ENCODE measurements at places on chromosomes 6 and 20. TPM values are rescaled to one million over a fixed set of nuclear protein-coding genes. Genes with fewer than 3 reads are reported as not detected.

GRCh38 chr6:41460742-41461336 is 85.3 kb upstream of the FOXP4 start:
- no peaks in the 10 kb centered on the region for H3K4me1 ChIP-seq
- H3K4me3 ChIP-seq, result no peak overlapping the region
- no peaks in the 10 kb centered on the region for H3K27me3 ChIP-seq
- DNase-seq, result no peak
- H3K36me3 ChIP-seq, result no peaks in the 10 kb centered on the region
- no peak overlapping the region for H3K27ac ChIP-seq

GRCh38 chr6:90534337-90535025 is 52.4 kb downstream of the MAP3K7 start:
- no peaks in the 10 kb centered on the region for H3K27me3 ChIP-seq
- no peak overlapping the region for H3K27ac ChIP-seq
- no peak overlapping the region for H3K4me3 ChIP-seq

- H3K27ac ChIP-seq, result no peak overlapping the region
- H3K27me3 ChIP-seq, result no peaks in the 10 kb centered on the region
- no peaks in the 10 kb centered on the region for H3K4me1 ChIP-seq
- H3K36me3 ChIP-seq, result no peaks in the 10 kb centered on the region
- H3K4me3 ChIP-seq, result no peak overlapping the region
- no peak for DNase-seq
Measured at GRCh38 chr20:46757754-46758678, 48.6 kb downstream of the SLC2A10 start.

DNA sequence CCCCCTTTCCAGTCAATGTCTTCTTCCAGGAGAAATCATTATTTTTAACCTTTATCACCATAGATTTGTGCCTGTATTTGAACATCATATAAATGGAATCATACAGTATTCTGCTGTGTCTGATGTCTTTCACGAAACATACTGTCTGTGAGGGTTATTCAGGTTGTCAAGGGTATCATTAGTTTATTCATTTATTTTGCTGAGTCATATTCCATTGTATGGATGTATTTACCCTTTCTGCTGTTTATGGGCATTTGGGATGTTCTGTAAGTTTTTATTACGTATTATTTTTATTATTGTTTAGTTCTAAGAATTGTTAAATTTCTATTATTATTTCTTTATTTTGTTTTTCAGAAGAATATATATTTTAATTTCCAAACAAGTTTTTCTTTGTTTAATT is 22.0 kb downstream of the DNPH1 start:
- H3K36me3 ChIP-seq, result peaks cover 15% of the 10 kb centered on the region
- DNase-seq, result no peak
- no peaks in the 10 kb centered on the region for H3K27me3 ChIP-seq
- no peak overlapping the region for H3K27ac ChIP-seq
- H3K4me3 ChIP-seq, result no peak overlapping the region
- no peaks in the 10 kb centered on the region for H3K4me1 ChIP-seq

DNA sequence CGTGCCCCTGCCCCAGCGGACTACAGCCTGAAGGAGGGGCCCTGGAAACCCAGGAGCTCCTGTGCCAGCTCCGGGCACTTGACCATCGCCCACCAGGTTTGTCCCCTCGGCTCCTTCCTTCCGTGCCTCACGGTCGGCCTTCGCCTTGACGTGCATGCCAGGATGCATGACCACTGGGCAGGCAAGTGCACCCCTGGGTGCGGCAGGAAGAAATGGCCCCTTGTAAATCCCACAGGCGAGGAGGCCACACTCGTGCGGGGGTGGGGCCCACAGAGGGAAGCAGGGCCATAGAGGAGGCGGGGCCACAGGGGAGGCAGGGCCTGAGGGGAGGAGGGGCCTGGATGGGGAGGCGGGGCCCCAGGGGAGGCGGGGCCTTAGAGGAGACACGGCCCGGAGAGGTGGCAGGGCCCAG is 81.7 kb downstream of the YTHDF1 start:
- no peaks in the 10 kb centered on the region for H3K36me3 ChIP-seq
- H3K4me3 ChIP-seq, result no peak overlapping the region
- no peaks in the 10 kb centered on the region for H3K27me3 ChIP-seq

DNA sequence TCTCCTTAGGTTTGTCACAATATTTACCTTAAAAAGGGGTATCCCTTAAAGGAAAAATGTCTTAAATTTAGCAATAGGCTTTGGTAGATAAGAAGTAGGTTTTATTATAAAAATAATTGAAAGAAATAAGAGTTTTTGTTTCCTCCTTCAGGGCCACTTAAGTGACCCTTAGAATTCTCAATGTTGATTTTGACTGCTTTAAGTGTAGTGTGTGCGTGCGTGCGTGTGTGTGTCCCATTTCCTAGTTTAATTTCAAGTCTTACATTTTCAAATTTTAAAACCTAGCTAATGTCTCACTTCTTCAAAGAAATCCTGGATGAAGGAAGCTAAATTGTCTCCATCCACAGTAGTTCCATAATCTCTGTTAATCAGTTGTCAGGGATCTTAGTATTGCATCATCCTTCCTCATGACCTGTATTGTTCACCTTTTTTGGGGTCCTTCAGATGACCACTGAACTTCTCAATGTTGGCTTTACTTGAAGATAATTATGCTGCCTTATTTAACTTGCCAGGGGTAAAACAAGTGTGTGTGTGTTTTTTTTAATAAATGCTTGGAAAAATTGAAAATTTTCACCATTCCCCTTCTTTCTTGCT is 50.7 kb upstream of the TFB1M start:
- no peak for DNase-seq
- H3K4me3 ChIP-seq, result no peak overlapping the region
- H3K36me3 ChIP-seq, result no peaks in the 10 kb centered on the region
- no peak overlapping the region for H3K27ac ChIP-seq
- H3K4me1 ChIP-seq, result no peaks in the 10 kb centered on the region

Gene MACROD2
- total RNA-seq, result 3.5 TPM

Gene MRPS18A
- total RNA-seq, result 29.8 TPM

Gene DEFB127
- total RNA-seq, result not detected

DNA sequence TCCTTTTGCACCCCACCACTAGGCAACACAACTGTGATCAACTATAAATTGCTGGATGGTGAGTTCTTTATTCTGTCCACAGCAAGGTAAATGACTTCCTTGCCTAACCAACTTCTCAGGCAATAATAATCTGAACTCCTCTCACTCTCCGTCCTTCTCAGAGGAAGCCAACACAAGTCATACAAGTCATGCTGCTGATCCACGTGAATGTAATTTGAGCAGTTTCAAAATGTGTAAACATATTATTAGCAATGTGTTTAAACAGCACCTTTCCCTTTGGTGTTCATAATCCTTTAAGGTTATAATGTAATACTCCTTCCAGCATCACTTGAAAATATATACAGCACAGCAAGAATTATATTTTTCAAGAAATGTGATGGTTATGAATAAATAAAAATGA is 127.9 kb downstream of the QRSL1 start:
- no peaks in the 10 kb centered on the region for H3K4me1 ChIP-seq
- no peak overlapping the region for H3K27ac ChIP-seq
- no peaks in the 10 kb centered on the region for H3K36me3 ChIP-seq

GRCh38 chr6:164345327-164345726 is 930.8 kb downstream of the QKI start:
- H3K27me3 ChIP-seq, result no peaks in the 10 kb centered on the region
- no peak overlapping the region for H3K4me3 ChIP-seq
- no peaks in the 10 kb centered on the region for H3K4me1 ChIP-seq
- DNase-seq, result no peak
- H3K27ac ChIP-seq, result no peak overlapping the region
- H3K36me3 ChIP-seq, result no peaks in the 10 kb centered on the region

Gene TSHZ2
- total RNA-seq, result 51.9 TPM

DNA sequence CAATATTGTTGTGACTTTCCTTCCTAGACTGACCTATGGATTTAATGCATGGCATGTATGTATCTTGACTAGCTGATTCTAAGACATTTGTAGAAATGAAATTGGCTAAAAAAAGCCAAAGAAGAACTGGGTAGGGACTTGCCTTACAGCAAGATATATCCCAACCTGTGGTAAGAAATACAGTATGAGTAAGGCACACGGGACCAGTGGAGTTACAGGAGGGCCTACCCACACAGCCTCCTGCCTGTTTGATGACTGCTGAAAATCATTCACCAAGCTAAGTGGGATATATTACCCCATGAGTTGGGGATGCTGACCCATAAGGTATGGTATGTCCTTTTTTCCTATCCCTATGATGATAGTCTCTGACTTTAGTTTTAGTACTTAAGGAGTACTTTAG is 112.2 kb downstream of the INSM1 start:
- DNase-seq, result no peak
- H3K36me3 ChIP-seq, result no peaks in the 10 kb centered on the region
- H3K4me3 ChIP-seq, result no peak overlapping the region

Gene B3GALT4
- total RNA-seq, result 15.9 TPM

Gene SMIM28
- total RNA-seq, result not detected

- H3K4me3 ChIP-seq, result peak overlapping the region; percentile 36
- peak overlapping the region; percentile 82 for H3K27ac ChIP-seq
- H3K27me3 ChIP-seq, result no peaks in the 10 kb centered on the region
- peaks cover 7% of the 10 kb centered on the region for H3K4me1 ChIP-seq
Measured at GRCh38 chr6:158086504-158087223, 81.4 kb downstream of the SERAC1 start.

DNA sequence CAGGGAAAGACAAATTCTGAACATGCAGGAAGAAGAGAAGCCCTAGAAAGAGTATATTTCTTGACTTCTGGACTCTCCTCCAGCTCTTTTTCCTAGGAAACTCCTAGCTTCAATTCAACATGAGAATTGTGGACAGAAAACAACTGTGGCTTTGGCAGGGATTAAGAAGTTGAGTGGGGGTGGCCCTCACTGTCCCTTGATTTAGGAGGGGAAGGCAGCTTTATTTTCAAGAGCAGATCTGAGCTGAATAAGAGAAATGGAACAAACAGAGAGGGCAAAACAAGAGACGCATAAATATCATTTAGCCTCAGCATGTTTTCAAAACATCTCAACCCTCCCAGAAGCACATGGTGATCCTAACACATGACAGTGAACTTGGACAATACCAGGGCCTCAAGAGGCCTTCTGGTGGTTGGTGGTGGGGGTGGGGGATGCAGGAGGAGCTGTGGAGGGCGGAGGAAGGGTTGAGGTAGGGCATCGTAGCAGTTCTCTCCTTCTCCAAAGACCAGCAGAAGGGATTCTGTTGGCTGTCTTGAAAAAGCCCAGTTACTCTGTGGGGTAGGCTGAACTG is 21.1 kb upstream of the TAGAP start:
- H3K27me3 ChIP-seq, result no peaks in the 10 kb centered on the region
- H3K27ac ChIP-seq, result no peak overlapping the region
- H3K36me3 ChIP-seq, result no peaks in the 10 kb centered on the region
- no peaks in the 10 kb centered on the region for H3K4me1 ChIP-seq
- H3K4me3 ChIP-seq, result no peak overlapping the region

DNA sequence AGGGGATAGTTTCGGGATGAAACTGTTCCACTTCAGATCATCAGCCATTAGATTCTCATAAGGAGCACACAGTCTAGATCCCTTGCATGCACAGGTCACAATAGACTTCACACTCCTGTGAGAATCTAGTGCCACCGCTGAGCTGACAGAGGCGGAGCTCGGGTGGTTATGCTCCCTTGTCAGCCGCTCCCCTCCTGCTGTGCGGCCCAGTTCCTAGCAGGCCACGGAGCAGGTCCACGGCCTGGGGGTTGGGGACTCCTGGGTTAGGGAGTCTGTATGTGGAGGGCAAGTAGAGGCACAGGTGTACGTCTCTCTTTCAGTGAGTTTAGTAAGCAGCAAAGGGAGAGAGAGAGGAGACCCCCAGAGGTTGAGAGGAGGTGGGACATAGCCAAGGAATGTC is 30.5 kb upstream of the MDFI start:
- H3K27ac ChIP-seq, result no peak overlapping the region
- H3K4me3 ChIP-seq, result no peak overlapping the region
- no peak for DNase-seq
- peaks cover 3% of the 10 kb centered on the region for H3K4me1 ChIP-seq
- no peaks in the 10 kb centered on the region for H3K36me3 ChIP-seq
- no peaks in the 10 kb centered on the region for H3K27me3 ChIP-seq

Gene SLPI
- 223 TPM for total RNA-seq
